ENCODE measurements at places on chromosomes 6 and 20.

DNA sequence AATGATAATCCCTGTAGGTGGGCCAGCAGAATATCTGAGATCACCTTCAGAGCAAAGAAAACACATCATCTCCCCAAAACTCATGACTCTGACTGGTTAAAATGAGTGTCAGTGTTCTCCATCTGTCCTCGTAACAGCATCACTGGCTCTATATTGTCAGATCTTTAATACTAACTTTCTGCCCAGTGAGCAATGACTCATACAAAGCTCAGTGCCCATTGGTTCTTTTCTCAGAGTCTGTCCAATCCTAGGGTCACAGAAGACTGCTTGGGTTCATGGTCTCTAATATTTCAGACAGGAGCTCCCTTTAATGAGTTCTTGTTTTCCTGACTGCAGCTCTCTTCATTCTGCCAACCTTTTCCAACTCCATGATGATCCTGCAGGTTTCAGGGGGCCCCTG, 36.4 kb downstream of the HLA-DPB1 start:
- DNase-seq, result no peak

DNA sequence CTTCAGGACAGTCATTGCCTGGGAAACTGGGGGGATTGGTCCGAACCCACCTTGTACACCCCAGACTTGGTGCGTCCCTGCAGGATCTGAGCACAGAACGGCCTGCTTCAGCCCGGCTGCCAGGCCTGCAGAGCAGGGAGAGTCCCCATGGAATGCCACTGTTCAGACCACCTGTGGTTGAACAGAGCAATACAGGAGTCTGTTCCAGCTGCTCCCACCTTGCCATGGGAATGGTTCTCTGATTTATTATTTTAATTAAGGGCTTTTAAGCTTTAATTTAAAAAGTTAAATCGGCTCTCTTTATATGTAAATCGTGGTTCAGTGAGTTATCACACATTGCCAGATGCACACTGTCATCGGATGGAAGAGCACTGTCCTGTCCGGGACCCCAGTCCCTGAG, 310.4 kb downstream of the CDH4 start:
- DNase-seq, result no peak

- no peak for DNase-seq
Measured at GRCh38 chr20:44211177-44212039, 837 bp upstream of the OSER1 start.

GRCh38 chr20:13009682-13010406, 1.1 kb downstream of the SPTLC3 start:
- DNase-seq, result peak; percentile 86

DNA sequence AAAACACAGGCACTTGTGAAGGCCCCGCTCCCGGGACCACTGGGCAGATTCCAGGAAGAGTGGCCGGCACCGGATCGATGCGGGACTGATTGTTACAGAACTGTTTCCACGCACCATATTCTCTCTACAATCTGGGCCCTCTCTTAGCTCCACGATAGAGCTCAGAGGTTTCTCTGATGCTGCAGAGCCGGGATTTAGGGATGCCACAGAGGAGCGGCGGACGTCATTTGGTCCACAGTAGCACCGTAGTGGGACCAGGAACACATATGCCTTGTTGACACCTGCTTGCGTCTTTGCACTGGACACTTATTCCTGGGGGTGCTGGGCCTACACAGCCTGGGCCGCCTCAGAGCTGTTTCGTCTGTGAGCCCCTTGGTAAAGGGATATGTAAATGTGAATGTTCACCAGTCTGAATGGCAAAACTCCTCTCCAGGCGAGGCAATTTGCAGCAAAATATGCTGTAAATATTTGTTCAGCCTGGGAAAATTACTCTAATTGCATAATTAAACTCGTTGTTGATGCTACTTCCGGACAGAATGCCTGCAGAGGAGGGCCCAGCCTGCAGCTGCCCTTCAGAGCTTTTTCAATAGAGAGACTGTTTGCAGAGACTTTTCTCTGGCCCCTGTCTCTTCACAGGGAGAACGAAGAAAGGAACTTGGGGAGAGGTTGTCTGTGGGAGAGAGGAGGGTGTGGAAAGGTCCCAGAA, 9.4 kb downstream of the PCK1 start:
- no peak for DNase-seq
